Dorsolateral prefrontal cortex (tissue), 122 donors: ENCODE measurements at places on chromosomes 4 and X.

DNA sequence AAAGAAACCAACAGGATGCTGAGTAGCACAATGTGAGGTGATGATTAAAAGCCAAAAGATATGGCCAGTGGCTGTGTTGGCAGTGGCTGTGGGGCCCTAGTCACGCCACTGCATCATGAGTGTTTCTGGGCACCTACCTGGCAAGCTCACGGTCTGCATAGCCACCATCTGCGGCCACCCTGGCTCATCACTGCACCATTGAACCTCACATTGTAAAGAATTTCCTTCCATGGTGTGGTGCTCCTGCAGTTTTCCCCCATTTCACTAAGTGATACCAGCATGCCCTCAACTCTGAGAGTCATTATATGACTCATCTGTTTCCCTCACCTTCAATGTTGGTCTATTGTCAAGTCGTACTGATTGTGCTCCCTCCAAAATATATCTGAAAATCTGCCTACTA is 45.5 kb upstream of the CLNK start:
- DNase-seq, result no peak

DNA sequence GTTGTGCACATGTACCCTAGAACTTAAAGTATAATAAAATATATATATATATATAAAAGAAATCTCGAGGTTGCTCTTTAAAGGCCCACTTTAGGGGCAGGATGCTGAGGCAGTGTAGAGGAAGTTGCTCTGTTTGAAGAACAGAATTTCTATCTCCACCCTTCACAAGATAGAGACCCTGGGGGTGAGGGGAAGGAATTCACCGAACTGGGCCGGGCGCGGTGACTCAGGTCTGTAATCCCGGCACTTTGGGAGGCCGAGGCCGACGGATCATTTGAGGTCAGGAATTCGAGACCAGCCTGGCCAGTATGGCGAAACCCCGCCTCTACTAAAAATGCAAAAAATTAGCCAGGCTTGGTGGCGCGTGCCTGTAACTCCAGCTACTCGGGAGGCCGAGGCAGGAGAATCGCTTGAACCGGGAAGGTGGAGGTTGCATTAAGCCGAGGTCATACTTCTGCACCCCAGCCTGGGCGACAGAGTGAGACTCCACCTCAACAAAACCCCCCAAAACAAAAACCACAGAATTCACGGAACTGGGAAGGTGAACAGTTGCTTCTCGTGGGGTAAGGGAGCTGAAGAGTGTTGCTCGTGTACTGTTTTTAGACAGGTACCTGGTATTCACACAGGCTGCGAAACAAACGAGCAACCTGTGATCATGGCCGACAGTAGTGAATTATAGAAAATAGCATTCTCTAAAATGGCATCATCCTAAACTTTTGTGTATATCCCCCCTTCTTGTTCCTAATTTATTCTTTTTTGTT is 6.2 kb downstream of the PLAC8 start:
- no peak for DNase-seq

- no peak for DNase-seq
Observed at GRCh38 chr4:142274137-142274536, 572.0 kb downstream of the INPP4B start.

- peak; percentile 50 for DNase-seq
Observed at GRCh38 chrX:150525061-150525919, 43.1 kb upstream of the MTM1 start.

DNA sequence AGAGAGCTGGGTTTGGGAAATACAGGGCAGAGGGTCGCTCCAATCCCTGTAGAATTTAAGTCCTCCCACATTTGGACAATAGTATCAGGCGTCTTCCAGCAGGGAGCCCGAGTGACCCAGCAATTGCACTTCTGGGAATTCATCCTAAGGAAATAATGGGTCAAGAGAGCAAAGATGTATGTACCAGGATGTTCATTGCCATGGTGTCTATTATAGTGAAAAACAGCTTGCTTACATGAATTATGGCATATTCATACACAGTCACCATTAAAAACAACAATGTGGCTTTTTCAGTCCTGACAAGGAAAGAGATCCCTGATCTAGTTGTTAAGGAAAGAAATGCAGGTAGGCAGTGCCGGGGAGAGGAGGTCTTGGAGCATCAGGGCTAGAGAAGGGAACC is 167.7 kb downstream of the PJA1 start:
- no peak for DNase-seq

DNA sequence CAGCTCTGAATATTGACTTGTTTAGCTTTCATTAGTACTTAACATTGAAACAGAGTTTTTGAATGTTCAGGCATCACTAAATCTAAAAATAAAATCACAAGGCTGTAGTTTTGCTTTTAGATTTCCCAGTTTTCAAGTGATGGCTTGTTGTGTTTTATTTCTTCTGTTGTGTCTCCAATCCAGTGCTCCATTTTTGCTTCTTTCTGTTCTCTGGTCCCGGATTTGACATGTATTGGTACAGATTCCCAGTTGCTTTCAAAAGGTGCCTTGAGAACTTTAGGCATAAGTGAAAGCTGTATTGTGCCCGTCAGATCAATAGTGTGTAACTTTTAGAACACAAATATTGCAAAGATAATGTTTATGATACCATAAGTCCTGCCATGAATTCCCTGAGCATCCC is 53.2 kb downstream of the ARHGAP10 start:
- DNase-seq, result no peak

- no peak for DNase-seq
Observed at GRCh38 chrX:147917700-147918695, 6.3 kb downstream of the FMR1 start.

- DNase-seq, result no peak
Observed at GRCh38 chrX:130895299-130895698, 7.7 kb downstream of the ENOX2 start.

- DNase-seq, result no peak
Observed at GRCh38 chr4:110994781-110995180, 371.9 kb upstream of the PITX2 start.

GRCh38 chr4:89800527-89801103 is 36.3 kb downstream of the SNCA start:
- DNase-seq, result no peak

DNA sequence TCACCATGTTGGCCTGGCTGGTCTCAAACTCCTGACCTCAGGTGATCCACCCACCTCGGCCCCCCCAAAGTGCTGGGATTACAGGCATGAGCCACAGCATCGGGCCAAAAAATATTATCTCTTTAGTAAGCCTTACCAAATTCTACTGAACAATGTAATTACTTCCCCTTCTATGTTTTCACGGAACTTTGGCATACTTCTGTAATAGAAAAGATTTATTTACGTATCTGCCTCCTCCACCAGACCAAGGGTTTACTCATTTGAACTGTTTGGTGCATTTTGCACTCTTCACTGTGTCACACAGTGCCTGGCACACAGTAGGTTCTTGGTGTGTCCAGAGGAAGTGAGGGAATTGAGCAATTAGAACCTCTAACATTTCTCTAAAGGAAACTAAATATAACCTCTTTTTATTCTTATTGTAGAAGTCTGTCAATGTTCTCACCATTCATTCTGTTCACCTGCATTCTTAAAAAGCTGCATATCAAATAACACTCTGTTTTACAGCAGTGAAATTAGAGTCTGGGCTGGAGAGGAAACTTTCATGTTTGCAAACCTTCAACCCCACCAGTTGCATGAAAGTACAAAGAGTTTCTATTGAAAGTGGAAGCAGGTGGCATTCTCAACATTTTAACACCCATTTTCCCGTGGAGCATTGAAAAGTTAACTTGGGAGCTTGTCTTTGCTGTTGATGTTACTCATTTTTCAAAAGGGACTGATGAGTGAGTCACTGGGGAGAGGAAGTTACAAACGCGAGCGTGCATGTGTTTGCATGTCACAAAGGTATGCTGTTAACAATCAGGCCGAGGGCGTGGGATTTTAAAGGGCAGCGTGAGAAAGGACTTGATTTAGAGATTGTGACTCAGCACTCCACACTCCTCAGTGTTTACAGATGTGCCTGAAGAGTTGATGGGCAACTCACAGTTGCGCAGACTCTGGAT is 314.1 kb downstream of the STK32B start:
- DNase-seq, result no peak

DNA sequence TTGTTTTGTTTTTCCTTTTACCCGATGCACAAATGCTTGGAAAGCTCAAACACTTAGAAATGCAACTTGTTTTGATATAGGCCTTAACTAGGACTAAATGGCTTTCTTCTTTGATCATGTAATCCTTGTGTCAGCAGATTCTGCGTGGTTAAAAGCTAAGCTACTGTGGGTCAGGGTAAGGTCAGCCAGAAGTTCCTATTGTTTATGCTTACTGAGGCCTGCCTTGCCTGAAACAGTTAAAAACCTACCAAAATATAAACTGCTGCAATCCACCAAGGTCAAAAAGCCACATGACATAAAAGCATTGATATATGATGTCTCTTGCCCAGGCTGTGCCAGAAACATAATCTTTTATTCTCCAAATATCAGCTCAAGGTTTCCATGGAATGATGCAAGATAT is 223.4 kb downstream of the FAM47B start:
- DNase-seq, result no peak

DNA sequence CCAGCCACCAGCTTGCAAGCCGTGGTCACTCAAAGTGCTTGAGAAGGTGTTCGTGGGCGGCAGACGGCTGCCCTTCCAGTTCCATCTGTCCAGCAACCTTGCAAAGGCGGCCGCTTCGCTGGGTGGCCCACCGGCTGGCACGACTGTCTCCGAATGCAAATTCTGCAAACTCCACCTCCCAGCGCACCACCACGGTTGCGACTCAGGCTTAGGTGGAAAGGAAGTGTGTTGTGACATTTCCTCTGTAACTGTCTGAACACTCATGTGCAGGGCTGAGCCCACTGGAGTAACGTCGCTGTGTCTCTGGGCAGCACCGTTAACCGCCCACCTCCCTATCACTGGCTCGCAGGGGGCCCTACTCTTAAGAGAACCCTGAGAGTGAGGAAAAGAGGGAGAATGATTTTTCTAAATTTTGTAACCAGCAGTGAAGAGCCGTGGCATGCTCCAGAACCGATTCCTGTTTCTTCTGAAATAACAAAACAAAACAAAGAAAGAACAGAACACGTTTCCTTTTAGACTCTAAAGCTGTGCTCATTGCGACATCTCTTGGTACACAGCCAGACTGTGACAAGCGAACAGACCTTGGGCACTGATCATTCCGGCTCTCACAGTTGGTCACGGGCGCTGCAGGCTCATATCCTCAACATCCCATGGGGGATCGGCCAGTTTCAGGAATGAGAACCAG is at the start of gene P2RY8:
P2RY8 (minus strand) TSS at position 155 of the 685 bp plus-strand sequence. CDS start 70,627 bp downstream, outside the sequence.
- DNase-seq, result no peak

DNA sequence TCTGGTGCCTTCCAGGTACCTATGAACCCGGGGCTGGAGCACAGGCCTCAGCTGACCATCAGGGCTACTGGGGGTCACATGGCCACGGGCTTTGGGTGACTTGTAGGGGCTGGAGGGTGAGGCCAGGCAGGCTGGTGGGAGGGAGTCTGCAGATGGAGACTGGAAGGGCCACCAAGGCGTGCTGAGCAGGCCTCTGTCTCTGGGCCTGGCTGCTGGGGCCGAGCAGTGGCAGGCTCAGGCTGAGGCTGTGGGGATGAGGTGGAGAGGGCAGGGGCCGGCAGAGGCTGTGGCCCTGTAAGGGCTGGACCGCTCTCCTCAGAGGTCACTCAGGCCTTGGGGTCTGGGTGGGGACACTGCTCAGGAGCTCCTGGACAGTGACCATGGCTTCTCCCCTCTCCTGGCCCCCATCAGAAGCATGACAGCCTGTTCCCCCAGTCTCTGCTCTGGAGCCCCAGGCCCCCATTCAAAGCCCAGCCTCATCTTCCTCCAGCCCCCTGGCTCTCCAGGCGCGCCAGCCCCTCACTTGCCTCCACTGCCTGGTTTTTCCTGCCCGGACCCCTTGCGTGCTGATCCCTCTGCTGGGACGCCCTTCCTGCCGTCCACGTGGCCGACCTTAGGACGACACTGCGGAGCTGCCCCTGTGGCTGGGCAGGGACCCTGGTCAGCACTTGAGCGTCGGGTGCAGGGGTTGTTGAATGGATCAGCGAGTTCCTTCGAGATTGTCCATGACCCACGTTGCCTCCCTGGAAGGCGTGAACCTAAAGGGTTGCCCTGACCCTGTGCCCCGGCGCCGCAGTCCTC is 11.1 kb upstream of the NAT8L start:
- no peak for DNase-seq

GRCh38 chr4:38133711-38134480 is 173.7 kb downstream of the PTTG2 start:
- no peak for DNase-seq

GRCh38 chr4:121734571-121734970 is 30.4 kb downstream of the SMIM43 start:
- DNase-seq, result no peak

DNA sequence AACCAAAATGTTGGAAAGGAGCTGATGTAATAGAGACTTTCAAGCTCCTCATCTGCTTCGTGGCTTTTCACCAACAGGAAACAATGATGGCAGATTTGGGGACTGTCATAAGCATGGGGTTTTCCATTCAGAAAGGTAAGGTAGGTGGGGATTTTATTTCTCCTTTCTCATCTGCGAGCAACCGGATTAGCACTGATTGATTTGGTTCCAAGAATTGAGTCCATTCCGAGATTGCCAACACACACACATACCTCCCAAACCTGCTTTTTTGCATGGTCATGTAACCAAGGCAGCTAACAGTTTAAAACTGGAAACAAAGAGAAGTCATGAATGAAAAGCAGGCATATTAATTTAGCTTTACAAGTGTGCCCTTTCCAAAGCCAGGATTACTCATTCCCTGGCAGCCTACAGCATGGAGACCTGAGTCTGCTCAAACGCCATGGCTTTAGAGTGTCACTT is 63.0 kb upstream of the LNX1 start:
- DNase-seq, result no peak

- no peak for DNase-seq
Observed at GRCh38 chr4:65407483-65407882, 262.8 kb downstream of the EPHA5 start.

GRCh38 chrX:18938710-18939109 is 45.2 kb downstream of the PHKA2 start:
- DNase-seq, result no peak

GRCh38 chr4:98673288-98673644 is 14.9 kb upstream of the TSPAN5 start:
- no peak for DNase-seq

DNA sequence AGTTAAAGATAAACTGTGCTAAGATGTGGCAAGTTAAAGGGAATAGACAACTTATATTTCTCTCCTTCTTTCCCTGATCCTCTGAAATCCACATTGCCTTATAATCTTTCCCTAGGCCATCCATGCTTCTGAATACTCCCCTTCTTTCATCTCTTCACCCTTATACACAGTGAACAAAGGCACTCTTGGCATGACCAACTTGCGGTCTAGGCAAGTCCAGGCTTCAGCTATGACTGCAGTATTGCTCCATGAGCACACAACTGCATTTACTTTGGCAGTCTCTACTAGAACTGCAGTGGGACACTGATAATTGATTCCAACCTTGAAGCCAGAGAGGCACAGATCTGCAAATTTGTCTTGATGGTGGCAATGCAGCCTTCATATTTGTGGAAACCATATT is 24.2 kb upstream of the UBA6 start:
- no peak for DNase-seq

DNA sequence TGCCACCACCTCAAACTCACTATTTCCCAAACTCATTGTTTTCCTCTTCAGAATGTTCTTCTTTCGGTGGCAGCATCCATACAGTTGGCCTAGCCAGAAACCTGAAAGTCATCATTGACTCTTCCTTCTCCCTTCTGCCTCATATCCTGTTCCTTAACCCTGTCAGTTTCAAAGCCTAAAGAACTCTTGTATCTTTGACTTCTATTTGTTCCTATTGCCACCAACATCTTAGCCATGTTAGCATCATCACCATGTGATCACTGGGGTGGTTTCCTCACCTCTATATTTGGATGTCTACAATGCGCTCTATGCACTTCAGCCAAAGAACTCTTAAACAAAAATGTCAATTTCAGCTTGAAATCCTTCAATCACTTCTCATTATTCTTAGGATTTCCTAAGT is 29.0 kb downstream of the DDX60L start:
- no peak for DNase-seq
